ENCODE measurements at places on chromosomes 12 and 14. TPM values are rescaled to one million over a fixed set of nuclear protein-coding genes. Genes with fewer than 3 reads are reported as not detected.

The KRT73 gene
- not detected for total RNA-seq

The KLHL33 gene
- not detected for total RNA-seq

The ART4 gene
- not detected for total RNA-seq

The MYH6 gene
- not detected for total RNA-seq

The SOX5 gene
- 2.0 TPM for total RNA-seq

The PLA2G1B gene
- not detected for total RNA-seq

The ETFBKMT gene
- total RNA-seq: 1.0 TPM

The IFNG-AS1 gene
- total RNA-seq: not detected

The TPH2 gene
- total RNA-seq: not detected

The ADAM21 gene
- total RNA-seq: 0.40 TPM

All from Daoy (cell line).